NCI-H524 (cell line): ENCODE measurements at places on chromosomes 12 and 14.

DNA sequence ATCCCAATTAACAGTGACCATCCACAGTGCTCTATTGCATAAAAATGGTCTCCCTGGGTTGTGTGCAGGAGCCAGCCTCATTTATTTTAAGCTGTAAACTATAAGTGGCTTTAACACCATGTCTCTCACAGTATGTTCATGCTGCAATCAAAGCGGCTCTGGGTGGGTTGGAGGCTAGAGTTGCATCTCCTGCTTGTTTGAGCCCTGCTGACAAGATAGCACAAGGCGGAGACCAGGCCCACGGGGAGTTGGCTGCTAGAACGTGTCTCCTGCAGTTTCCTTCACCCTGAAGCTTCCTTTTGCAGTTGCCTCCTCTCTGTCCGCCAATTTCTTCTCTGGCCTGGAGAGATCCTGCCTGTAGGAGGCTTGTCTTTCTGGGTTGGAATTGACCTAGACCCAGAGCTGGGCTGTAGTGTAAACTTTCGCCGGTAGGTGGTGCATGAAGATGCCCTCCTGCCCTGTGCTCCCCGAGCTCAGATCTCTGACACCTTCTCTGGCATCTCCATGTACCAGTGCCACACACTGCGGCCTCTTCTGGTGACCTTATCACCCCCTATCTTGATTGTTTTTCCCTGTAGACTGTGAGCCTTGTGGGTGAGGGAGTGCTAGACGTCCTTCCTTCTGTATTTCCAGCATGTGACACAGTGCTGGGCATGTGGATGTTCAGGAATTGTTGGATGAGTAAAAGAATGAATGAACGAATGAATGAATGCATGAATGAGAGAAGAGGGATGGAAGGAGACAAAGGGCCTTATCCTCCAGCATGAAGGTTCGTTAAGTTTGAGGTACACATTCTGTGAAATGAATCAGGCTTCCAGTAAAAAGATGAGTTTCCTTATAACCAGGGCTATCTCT, 10.4 kb downstream of the OTUB2 start:
- DNase-seq, result peak; percentile 67

GRCh38 chr12:57142121-57142520, 5.3 kb downstream of the LRP1-AS start:
- DNase-seq, result no peak

GRCh38 chr12:124776125-124776513, 87.5 kb downstream of the SCARB1 start:
- DNase-seq, result no peak

GRCh38 chr14:22099942-22100763, 426.5 kb upstream of the OR4E1 start:
- no peak for DNase-seq

DNA sequence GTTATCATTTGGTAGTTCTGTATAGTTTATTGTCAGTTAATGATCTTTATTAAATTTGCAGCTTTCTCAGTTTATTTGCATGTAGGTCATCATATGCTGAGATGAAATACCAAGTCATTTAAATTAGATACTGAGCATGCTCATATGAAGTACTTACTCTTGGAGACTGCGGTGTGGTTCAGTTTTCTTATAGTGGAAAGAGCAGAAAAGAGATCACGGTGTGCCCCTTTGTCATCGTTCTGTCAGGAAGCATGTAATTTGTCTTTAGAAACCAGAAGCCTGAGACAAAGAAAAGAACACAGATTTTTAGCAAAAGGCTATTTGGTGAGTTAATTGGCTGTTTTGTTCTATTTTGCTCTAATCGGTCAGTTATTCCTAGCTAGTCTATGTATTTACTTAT, 75.6 kb downstream of the PLEKHA5 start:
- no peak for DNase-seq

DNA sequence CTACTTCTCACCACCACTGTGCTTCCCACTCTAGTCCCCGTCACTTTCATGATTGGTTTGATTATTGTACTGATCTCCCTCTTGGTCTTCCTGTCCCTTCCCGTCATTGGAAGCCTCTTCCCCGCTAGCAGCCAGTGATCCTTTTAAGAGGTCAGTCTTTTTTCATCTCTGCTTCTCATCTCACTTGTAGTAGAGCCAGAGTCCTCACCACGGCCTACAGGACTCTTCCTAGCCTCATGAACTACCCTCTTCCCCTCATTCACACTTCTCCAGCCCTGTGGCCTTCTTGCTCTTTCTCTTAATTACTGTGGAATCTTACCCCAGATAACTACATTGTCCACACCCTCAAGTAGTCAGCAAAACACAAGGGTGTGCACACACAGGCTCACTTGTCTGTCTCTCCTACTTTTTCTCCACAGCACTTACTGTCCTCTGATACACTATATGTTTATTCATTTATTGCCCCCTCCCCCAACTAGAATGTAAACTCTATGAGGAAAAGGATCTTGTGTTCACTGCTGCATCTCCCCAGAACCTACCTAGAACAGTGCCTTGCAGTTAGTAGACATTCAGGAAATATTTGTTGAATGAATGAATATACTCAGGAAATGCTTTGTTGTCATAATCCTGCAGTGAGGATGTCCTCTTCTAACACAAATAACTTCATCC, 66.3 kb downstream of the CKB start:
- no peak for DNase-seq

GRCh38 chr14:100286484-100287191, 19.6 kb downstream of the SLC25A29 start:
- DNase-seq, result no peak

DNA sequence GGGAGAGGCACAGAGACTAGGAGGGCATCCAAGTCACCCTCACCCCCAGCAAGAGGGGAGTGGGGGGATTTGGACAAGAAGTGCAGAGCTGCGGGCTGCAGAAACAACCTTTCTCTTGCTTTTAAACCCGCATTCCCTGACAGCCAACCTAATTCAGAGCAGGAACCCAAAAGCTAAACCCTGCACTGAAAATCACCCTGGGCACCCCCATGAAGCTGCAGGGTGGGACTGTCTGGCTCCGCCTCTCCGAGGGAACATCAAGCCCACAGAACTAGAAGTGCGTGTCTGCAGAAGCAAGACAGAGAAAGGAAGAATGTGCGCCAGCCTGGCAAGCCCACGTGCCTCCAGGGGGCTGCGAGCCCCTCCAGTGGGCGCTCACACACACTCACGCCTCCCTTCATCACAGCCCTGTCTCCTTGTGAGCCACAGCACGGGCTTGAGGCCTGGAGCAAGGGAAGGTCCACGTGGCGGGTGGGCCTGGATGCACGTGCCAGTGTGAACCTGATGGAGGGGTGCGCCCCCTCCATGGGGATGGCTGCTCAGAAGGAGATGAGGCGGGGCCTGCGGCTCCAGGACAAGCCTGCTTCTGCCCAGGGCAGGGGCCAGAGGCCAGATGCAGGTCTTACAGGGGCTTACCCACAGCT, 27.8 kb upstream of the PNMA1 start:
- DNase-seq, result no peak

DNA sequence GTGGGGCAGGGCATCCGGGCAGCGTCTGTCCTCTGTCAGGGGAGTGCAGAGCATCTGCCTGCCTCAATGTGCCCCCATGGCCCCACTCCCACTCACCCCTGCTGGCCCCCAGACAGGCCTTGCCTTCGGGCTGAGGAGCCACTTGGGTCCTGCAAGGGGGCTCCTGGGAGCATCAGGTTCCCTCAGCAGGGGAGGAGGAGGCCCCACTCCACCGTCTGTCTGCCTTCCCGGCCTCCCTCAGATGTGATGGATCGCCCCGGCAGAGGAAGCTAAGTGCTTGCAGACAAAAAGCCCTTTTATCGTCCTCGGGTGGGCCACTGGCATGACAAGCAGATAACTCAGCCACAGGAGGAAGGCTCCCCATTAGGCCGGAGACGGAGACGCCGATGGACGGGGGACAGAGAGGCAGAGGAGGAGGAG, 35.1 kb downstream of the NCOR2 start:
- peak; percentile 76 for DNase-seq

- no peak for DNase-seq
Observed at GRCh38 chr12:3885277-3886094, 12.3 kb upstream of the PARP11 start.

- peak; percentile 48 for DNase-seq
Observed at GRCh38 chr12:110355073-110355472, 48.4 kb downstream of the ANAPC7 start.

GRCh38 chr14:51382506-51382905, 142.5 kb downstream of the TMX1 start:
- DNase-seq, result peak; percentile 95

DNA sequence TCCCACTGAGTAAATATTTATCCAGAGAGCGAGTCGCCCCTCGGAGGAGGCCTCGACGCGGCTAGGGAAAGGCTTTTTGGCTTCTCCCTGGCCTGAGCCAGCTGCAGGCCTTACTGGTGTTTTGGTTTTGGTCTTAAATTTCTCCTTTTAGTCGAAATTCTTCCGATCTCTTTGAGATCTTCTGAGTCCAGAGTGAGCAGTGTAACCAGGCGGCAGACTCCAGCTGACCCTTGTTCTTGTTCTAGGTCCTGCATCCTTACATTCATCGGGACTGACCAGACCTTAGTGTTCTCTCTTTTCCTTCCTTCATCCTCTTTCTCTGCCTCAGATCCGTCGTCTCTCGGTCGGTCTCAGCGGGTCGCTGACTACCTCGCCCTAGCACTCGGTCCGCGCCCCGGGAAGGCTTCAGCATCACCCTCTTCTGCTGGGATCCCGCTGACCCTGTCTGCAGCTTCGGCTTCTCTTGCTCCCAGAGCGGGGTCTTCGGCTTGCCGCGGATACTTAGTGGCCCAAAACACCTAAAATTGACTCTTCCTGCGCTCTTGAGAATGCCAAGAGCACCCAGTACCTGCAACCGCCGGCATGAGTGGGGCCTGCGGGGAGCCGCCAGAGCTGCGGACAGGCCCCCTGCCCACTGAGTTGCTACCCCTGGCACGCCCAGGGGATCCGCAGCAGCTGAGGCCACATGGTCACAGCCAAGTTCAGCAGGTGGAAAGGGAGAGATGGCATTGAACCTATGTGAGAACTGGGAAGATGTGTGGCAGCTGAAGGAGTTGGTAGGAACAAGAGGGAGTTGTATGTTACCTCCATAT, 2.4 kb upstream of the PAX9 start:
- DNase-seq, result peak; percentile 36

- no peak for DNase-seq
Observed at GRCh38 chr12:119695034-119695433, 27.1 kb downstream of the PRKAB1 start.

DNA sequence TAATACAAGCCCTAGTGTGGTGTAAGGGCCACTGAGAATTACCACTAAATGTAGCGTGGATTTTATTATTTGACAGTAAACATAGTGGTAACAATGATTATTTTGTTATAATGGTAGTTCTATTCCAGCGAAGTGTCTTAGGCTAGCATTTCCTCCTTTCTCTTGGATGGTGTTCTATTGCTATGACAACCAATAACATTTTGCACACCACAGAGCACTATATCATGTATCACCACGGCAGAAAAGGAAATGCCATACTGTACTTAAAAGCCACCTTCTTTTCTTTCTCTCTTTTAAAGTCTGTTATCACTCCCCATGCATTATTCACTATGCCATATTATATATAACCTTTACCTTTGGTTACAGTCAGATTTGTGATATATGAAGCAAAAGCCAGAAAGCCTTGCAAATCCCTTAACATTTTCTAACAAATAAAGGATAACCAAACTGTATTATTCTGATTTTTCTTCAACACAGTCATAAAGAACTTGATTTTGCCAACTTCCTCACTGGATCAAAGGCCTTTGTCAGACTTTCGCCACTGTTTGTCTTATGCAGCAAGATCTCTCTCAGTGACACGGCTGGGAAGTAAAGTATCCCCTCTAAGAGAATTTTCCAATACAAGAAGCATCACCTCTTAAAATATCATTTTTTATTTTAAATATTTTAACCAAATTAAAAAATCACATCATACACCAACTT, 195.8 kb downstream of the FOXN3 start:
- no peak for DNase-seq

- DNase-seq, result no peak
Observed at GRCh38 chr12:73902260-73902659, 635.4 kb upstream of the ATXN7L3B start.

DNA sequence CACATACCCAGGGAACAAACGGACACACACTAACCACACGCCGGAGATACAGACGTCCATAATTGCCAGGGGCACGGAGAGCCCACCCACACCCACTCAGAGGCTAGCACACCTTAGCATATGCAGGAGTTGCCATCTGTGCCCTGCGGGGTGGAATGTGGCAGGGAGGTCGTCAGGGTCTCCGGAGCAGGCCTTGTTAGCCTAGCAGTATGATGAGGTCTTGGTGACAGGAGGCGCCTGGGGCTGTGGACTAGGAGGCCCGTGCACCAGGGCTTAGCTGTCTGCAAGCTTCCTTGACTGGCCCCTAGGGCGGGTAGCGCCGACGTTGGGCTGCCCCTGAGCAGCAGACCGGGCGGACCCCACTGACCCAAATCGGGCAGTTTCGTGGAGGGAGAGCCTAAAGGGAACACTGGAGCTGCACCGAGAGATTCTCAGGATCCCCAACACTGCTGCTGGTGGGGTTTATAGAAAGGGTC, 10.0 kb downstream of the STAC3 start:
- peak; percentile 72 for DNase-seq

- no peak for DNase-seq
Observed at GRCh38 chr14:24231263-24232120, 675 bp downstream of the NEDD8 start.

- DNase-seq, result no peak
Observed at GRCh38 chr12:15806826-15807225, 17.6 kb upstream of the EPS8 start.

- DNase-seq, result no peak
Observed at GRCh38 chr12:15389561-15389960, 67.3 kb downstream of the PTPRO start.

DNA sequence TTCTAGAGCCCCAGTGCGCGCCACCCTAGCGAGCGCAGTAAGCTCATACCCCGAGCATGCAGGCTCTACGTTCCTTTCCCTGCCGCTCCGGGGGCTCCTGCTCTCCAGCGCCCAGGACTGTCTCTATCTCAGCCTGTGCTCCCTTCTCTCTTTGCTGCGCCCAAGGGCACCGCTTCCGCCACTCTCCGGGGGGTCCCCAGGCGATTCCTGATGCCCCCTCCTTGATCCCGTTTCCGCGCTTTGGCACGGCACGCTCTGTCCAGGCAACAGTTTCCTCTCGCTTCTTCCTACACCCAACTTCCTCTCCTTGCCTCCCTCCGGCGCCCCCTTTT, 791 bp downstream of the TMEM233 start:
- DNase-seq, result no peak

- no peak for DNase-seq
Observed at GRCh38 chr12:31488737-31489338, 102.1 kb downstream of the DENND5B start.

- no peak for DNase-seq
Observed at GRCh38 chr12:19039515-19039914, 90.0 kb upstream of the PLEKHA5 start.

DNA sequence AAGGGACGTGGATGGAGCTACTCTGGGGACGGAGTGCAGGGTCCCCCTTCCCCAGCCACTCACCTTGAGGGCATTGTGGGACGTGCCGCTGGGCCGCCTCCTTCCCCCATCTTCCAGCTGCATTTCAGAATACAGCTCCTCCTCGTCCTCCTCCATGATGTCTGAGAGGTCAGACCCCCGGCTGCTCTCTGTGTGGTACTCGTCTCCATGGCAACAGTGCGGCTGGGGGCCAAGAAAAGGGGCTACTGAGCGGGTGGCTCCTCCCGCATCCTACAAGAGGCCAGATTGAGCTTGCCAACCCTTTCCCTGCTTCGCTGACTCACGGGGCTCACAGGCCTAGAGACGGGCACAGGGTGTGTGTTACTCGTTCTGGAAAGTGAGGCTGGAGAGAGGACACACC, 90.4 kb downstream of the PIWIL1 start:
- no peak for DNase-seq
